ENCODE measurements at places on chromosomes 7 and 10.

GRCh38 chr7:86644282-86645224 lies 844 bp downstream of the GRM3 start:
- DNase-seq = no peak

DNA sequence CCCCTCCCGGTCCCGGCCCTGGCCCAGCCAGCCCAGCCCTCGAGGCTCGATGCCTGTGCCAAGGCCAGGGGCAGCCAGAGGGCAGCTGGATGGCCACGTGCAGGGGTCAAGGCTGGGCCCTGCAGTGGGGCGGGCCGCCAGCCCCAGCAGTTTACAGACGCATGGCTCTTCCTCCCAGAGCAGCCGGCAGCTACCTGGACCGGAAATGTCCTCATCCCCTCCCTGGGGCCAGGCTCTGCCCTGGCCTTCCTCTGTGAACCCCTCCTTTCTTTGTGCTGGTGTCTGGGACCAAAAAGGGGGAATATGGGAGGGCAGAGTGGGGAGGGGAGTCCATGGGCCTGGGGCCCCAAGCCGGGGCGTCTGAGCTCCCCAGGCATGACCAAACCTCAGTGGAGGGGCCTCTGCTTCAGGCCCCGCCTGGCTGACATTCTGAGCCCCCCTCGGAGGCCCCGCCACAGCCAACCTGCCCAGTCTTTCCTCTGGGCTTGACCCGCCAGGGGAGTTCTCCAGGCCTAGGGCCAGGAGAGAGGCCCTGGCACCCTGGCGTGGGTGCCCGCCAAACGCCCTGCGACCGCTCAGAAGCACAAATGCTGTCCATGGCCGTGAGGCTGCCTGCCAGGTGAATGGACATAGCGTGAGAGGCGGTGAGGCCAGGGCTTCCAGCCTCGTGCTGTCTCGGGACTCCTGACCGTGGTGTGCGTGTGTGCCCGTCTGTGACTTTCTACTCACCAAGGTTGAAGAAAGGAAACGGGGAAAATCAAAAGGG lies 24.7 kb upstream of the AMZ1 start:
- no peak for DNase-seq

- DNase-seq = no peak
Measured at GRCh38 chr7:7668706-7669105, 28.2 kb downstream of the UMAD1 start.

GRCh38 chr7:116224492-116225098 lies 14.3 kb downstream of the TES start:
- DNase-seq = no peak

DNA sequence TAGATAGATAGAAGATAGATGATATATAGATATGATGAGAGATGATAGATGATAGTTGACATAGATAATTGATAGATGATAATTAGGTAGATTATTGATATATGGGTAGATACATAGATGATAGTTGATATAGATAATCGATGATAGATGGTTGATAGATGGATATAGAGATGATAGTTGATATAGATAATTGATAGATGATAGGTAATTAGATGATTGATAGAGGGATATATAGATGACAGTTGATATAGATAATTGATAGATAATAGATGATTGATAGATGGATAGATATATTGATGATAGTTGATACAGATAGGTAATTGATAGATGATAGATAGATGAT lies 72.3 kb downstream of the PRR15 start:
- DNase-seq = no peak

DNA sequence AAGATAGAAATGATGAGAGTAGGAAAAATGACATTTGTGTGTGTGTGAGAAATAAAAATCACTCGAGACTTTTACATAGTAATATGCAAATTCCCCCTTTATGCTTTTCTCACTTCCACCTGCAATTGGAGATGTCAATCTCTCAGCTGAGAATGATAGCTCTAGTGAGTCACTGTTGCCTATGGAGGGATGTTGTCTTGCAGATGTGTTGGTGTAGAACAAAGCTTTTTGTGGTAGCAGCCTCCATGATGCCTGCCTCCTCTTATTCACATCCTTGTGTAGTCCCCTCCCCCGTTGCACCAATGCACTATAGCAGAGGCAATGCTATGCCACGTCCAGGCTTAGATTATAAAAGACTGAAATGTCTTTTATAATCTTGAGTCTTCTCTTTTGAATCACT lies 33.8 kb downstream of the SPAG6 start:
- DNase-seq = no peak

GRCh38 chr7:106177300-106177690 lies 65.2 kb upstream of the SYPL1 start:
- no peak for DNase-seq

DNA sequence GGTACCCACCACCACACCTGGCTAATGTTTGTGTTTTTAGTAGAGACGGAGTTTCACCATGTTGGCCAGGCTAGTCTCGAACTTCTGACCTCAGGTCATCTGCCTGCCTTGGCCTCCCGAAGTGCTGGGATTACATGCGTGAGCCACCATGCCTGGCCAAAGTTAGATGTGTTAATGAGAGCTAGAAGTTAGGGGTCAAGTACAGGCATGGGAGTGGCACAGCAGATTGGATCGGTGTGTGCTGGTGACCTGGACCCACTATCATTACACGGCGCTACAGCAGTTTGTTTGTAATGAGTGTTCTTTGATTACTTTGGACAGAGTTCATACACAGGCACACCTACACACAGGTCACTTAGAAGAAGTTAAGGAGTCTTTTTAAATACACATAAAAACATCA lies 36.7 kb downstream of the DNAJB6 start:
- no peak for DNase-seq

- DNase-seq = no peak
Measured at GRCh38 chr7:82841828-82842227, 320.9 kb downstream of the PCLO start.

- no peak for DNase-seq
Measured at GRCh38 chr10:12414278-12414989, 65.1 kb downstream of the CAMK1D start.

DNA sequence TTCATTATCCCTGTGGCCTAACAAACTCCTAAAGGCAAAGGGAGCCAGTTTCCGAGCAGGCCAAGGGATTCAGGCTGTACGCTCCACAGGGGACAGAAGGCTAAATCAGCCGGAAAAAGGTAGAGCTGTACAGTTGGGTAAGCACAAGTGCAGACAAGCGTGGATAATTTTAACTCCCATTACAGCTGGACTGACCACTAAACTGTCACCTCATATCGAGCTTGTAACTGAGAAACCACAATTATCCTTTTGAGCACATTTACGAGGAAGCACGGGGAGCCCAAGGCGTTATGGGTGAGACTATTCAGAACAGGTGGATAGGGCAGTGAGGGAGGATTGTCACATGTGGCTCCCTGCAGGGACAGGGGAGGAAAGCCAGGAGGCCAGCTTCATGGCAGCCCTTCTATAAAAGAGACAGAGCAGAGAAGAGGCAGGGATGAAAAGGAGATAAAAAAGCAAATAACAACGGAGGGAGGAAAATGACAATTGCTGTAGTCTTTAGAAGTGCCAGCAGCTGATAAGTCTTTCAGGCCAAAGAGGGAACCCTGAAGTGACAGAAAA lies 288.0 kb downstream of the FGFR2 start:
- DNase-seq = peak; percentile 29

GRCh38 chr7:41065663-41066062 lies 637.2 kb downstream of the INHBA start:
- no peak for DNase-seq

GRCh38 chr10:116093031-116093430 lies 180.0 kb downstream of the GFRA1 start:
- DNase-seq = no peak

DNA sequence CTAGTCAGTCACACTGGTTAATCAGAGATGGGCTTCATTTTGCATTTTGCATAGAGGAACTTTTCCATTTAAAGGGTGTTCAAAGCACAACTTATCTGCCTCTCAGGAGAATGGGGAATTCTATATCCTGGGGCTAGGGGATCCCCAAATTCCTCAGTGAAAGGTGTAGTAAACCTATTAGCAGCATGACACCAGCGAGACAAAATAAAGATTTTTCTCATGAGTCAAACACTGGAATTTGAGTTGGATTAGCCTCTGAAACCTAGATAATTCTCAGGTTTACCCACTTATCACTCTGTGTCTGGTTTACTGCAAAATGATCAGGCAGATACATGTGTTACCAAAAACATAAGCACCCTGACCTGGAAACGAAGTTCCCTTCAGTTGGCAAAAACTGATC lies 2.1 kb downstream of the AFAP1L2 start:
- no peak for DNase-seq

DNA sequence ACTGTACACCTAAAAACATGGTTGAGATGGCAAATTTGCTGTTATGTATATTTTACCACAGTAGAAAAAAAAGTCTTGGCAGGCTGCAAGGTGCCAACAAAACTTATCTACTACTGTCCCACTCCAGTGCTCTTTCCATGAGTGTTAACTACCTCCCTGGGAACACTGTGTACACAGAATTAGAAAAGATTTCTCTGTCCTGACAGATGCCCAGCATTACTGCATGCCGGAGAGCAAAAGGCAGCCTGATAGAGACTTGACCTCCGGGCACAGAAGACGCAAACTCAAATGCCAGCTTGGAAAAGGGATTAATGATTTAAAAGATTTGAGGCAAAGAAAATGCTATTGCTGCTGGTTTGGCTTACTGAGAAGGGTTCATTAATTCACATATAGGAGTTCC lies 228.8 kb downstream of the TMEM178B start:
- no peak for DNase-seq

GRCh38 chr10:59517341-59517899 lies 155.1 kb upstream of the FAM13C start:
- no peak for DNase-seq

DNA sequence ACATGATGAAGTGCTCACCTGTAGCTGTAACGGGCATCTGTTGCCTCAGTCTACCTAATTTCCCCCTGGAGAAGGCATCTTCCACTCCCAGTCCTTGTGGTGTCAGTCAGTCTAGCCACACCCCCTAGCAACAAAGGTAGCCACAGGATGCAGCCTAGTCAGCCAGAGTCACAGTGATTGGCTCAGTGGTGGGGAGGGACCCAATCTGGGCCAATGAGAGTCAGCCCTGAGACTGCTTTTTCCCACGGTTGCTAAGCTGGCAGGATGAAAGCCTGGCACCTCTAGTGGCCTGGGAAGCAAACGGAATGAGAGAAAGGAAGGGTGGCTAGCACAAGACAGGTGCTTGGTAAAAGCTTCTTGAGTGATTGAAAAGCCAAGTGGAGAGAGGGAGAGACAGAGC lies 118.6 kb downstream of the SH3PXD2A start:
- no peak for DNase-seq

DNA sequence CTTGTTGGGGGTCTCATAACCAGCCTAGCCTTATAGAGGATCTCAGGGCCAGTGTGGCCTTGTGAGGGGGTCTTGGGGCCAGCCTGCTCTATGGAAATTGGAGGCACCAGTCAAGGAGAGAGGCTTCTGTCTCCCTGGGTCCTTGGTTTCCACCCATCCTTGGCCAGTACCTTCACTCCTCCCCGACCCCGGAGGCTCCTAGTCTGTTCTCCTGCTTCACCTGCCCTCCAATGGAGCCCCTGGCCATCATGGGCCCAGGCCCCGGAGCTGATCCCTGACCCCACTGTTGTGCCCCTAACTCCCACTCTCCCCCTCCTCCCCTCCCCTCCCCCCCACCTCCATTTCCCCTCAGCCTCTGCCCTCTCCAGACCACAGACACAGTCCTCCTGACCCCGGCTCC lies 29.7 kb downstream of the RASGEF1A start:
- no peak for DNase-seq

DNA sequence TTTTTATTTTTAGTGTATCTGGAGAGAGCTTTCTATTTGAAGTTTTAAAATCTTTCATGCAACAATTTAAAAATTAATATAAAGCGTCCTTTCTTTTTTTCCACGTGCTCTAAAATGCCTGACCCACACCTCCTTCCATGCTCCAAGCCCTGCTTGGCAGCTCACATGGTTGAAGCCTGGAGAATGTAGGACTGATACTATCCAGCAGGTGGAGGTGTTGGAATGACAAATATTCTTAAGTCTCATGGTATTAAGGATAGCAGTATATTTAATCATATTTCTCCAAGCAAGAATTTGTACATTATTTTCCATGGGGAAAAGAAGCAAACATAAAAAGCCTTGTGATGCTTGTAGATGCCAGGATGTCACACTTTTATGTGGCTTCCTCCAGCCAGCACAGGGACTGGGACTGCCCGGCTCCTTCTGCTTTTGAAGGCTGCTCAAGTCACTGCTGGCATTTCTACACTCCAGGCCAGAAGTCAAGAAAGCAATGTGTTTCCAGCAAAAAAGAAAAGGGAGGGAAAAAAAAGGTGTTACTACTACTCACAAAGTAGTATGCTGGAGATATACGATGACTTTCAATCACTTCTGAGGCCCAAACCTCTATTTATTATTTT lies 49.7 kb downstream of the BZW2 start:
- peak; percentile 52 for DNase-seq

GRCh38 chr10:1643161-1643907 lies 94.0 kb downstream of the ADARB2 start:
- DNase-seq = peak; percentile 82

- DNase-seq = no peak
Measured at GRCh38 chr7:16590424-16590823, 55.1 kb downstream of the ANKMY2 start.

DNA sequence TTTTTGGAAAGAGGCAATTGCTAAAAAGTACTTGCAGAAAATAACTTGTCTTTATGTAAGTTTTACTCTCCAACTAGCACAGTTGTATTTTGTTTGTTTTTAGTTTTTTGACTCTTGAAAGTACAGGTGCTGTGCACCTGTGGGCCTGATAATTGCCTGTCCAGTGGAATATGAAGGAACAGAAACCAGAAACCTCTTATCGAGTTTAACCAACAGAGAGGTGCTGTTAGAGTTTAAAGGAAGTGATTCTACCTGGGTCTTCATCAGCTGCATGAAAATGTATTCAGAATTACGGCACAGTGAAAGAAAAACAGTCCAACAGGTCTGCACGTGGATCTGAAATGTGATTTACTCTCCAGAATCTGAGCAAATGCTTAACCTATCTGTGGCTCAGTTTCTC lies 326.6 kb upstream of the POM121L12 start:
- no peak for DNase-seq

- DNase-seq = no peak
Measured at GRCh38 chr10:8975535-8975934, 921.0 kb downstream of the GATA3 start.

DNA sequence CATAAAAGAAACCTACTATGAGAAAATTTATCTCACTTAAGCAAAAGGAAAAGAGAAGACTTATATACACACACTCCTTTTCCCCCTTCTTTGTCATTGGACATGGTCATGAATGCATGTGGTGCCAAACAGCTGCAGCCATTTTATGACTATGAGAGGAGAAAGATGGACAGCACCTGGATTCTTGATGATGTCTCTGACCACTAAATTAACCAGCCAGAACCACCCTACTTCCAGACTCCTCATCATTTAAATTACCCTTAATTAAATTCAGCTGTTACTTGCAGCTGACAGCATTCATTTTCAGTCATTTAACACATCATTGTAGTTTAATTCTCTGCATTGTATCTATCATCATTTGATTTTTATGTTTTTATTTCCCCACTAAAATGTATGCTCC lies 379.0 kb upstream of the HPS1 start:
- DNase-seq = no peak

GRCh38 chr7:47611045-47611511 lies 29.2 kb upstream of the TNS3 start:
- peak; percentile 44 for DNase-seq

GRCh38 chr10:91422915-91423314 lies 12.8 kb downstream of the HECTD2 start:
- DNase-seq = no peak

Measured in T47D (cell line).